NCI-H524 treated with DMSO at 0.1 percent for 48 hours (cell line): ENCODE measurements at places on chromosomes 2 and 18.

GRCh38 chr2:73295751-73296400, 2.5 kb upstream of the EGR4 start:
- no peak for DNase-seq

- DNase-seq: no peak
Observed at GRCh38 chr18:54240629-54241107, 16.2 kb upstream of the MBD2 start.

DNA sequence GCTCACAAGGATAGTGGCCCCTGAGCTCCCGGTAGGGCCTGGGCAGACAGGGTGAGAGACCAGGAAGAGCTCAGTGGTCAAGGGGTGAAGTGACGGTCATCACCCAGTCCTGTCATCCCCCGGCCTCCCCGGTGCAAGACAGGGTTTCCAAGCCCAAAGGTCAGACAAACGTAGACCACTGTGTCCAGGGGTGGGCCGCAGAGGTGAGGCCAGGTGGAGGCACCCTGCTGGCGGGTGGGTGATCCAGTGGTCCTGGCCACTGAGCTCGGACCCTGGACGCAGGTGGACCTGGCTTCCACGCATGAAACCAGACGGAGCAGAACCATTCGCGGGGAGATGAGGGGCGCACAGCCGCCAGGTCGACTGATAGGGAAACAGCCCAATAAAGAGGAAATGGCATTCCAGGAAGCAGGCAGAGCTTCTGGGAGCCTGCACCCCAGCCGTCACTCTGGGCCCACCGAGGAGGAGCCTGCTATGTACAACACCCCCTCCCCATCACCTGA, 14.4 kb upstream of the SNED1 start:
- DNase-seq: no peak

GRCh38 chr2:31558401-31559295, 22.1 kb downstream of the SRD5A2 start:
- no peak for DNase-seq

GRCh38 chr2:57760381-57760801, 286.2 kb upstream of the VRK2 start:
- peak; percentile 4 for DNase-seq

GRCh38 chr18:59517446-59518165, 158.5 kb upstream of the LMAN1 start:
- DNase-seq: no peak

- no peak for DNase-seq
Observed at GRCh38 chr2:45207101-45207500, 197.8 kb upstream of the SIX2 start.

GRCh38 chr2:88248280-88248828, 78.2 kb downstream of the THNSL2 start:
- no peak for DNase-seq

GRCh38 chr2:145597006-145597405, 1077.1 kb upstream of the ZEB2 start:
- DNase-seq: no peak

DNA sequence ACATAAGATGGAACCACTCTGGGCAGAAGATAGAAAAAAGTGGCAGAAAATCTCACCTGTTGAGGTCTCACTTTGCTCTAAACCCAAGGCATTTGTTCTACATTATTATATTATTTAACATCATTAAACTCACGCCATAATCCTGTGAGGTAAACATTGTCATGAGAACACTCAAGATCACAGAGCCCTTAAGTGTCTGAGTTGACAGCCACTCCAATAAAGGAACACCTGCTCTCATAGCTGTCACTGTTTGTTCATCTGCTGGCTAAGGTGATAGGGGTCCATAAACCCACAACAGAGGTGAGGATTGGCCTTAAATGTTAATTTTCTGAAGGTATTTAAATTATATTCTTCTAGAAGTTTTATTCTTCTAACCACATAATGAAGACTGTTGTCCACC, 439.7 kb downstream of the RIT2 start:
- DNase-seq: peak; percentile 70

DNA sequence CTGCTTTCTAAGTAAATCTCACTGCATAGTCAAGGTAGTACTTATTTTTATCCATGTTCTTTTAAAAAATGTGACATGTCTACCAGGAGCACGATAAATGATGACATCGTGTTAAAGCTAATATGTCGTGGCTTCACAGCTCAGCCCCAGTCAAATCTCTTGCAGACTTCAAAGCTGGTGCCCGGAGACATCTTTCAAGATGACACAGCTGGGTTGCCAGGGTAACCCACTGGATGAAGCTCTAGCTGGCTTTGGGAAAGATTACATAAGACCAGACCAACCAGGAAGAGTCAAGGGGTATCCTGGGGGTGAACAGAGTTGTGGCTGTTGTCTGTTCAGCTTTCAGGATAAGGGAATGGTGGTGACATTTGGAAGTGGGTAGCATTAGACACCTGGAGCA, 67.8 kb downstream of the VSNL1 start:
- no peak for DNase-seq

DNA sequence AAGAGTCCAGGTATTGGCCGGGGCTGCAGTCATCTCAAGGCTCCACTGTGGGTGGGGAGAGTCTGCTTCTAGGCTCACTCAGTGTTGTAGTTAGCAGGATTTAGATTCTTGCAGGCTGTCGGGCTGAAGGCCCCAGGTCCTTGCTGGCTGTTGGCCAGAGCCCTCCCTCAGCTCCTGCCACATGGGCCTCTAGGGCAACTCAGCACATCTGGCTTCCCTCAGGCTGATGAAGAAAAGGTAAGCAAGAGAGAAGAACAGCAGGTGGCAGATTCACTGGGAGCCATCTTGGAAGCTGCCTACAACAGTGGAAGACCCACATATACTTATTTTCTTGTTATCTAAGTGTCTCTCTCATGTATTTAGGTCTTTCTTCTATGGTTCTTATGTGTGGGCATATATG, 4.3 kb downstream of the MRPS9 start:
- peak; percentile 62 for DNase-seq

- no peak for DNase-seq
Observed at GRCh38 chr2:112482309-112483041, 519 bp downstream of the TTL start.

DNA sequence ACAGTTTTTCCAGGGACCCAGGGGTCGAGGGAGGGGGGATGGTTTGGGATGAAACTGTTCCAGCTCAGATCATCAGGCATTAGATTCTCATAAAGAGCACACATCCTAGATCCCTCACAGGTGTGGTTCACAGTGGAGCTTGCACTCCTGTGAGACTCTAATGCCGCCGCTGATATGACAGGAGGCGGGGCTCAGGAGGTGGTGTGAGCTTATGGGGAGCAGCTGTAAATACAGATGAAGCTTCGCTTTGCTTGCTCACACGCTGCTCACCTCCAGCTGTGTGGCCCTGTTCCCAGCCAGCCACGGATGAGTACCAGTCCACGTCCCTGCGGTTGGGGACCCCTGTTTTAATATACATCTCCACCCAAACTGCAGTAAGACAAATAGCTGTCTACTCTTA, 204.2 kb downstream of the AGAP1 start:
- DNase-seq: no peak

GRCh38 chr2:60504049-60504448, 49.4 kb downstream of the BCL11A start:
- DNase-seq: no peak

DNA sequence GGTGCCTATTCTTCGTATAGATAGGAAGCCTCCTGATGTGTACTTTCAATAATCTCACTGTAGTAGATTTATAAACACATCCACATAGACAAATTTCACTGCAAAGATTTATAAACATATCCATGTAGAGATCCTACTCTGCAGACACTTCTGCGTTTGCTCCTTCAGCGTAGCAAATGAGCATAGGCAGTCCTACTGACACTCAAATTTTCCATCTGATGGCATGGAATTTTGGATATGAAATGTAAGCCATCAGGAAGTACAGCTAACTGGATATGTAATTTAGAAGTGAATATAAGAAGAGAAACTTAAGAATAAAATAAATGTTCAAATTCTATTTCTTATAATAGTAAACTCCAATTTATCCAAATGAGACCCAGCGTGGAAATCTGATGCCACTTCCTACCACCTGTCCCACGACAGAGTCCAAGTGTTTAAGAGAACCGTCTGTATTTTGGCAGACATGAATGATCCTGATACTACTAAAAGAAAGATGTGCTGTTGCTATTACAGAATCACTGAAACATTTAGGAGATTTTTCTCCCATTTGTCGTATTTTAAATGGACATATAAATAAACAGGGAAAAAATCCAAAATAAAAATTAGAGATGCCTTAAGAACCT, 86.0 kb downstream of the DTNA start:
- DNase-seq: no peak

DNA sequence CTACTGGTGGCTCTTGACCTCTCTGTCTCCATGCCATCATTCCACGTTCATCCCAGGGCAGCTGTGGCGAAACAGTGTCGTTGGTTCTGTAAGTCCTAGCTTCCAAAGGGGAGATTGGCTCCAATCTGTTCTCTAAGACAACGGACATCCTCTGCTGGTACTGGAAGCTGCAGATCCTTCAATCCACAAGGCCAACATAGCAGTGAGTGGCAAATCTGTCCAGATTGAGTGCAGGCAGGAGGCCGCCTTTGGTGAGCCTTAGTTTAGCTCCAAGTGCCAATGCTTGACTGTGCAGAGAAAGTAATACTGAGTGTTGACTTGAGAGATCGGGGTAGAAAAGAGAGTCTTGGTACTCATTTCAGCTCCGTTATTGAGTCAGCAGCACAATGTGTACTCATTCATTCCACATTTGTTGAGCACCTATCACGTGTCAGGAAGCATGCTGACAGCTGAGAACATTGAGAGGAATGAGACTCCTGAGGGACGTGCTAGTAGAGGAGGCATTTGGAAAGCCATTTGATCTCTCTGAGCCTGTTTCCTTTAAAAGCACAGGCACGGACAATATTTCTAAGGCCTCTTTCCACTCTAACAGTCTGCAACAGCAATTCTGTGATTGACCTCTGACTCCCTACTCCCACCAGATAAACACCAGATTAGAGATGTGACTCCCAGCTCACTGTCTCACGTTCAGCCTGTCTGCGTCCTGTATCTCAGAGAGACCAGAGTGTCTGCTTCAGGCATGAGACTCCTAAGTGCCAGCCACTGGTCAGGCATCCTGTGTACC, 306.0 kb downstream of the CLIP4 start:
- no peak for DNase-seq

GRCh38 chr2:217870528-217871011, 132.2 kb downstream of the TNS1 start:
- no peak for DNase-seq

GRCh38 chr2:38448692-38449410, 71.8 kb upstream of the ATL2 start:
- DNase-seq: no peak

DNA sequence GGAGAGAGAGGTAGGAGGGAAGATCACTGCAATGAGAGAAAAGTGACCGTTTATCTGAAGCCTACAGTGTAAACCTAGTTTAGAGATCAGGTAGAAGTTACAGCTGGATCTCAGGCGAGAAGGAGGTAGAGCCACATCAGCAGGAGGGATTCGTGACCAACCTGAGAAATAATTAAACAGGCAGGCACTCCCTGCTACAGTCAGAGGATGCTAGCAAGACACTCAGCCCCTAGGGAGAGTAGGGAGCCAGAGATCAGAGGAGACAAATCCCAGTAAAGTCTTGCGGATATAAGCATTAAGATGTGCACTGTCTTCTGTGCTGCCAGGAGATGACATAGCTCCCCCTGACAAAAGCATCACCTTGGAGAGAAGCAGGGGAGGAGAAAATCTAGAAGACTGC, 629.1 kb upstream of the SLC39A10 start:
- no peak for DNase-seq

DNA sequence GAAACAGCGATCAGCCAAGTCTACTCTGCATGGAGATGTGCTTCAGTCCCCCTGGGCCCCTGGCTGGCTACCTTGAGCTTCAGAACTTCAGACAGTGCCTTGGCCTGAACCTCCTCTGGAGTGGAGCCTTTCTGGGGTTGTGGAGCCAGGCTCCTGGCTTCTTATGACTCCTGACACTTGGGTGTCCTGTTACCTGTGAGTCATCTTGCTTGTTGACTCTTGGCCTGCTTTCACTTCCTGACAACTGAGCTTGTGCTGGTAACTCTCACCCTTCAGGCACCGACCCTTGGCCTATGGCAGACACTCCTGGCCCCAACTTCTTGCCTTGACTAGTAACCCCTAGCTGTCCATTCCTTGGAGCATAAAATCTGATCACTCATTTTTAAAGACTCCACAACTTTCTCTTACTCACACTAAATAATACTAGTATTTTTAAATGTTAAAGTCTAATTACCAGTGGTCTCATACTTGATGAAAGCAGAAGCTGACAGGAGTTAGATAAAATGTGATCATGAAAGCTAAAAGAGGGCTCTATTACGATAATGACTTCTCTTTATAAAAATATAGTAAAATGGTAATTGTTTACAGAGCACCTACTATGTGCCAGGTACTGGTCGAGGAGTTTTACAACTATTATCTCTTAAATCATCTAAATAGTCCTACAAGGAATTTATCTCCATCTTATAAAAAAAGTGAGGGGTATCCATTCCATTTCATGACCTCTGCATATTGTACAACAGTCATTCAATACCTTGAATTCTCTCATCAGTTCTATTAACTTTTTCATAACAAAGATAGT, 46.3 kb upstream of the VIT start:
- DNase-seq: no peak

GRCh38 chr2:189020179-189020578, 46.0 kb downstream of the COL3A1 start:
- DNase-seq: no peak

GRCh38 chr2:102119255-102119654, 23.3 kb upstream of the IL1R1 start:
- DNase-seq: no peak

- no peak for DNase-seq
Observed at GRCh38 chr2:66582104-66582986, 147.4 kb downstream of the MEIS1 start.

DNA sequence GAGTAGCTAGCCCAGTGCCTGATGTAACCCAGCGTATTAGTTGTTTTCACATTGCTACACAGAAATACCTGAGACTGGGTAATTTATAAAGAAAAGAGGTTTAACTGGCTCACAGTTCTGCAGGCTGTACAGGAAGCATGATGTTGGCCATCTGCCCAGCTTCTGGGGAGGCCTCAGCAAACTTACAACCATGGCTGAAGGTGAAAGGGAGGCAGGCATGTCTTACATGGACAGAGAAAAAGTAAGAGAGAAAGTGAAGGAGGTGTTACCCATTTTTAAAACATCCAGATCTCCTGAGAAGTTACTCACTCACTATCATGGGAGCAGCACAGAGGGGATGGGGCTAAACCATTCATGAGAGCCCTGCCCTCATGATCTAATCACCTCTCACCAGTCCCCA, 6.1 kb upstream of the CYRIA start:
- no peak for DNase-seq

DNA sequence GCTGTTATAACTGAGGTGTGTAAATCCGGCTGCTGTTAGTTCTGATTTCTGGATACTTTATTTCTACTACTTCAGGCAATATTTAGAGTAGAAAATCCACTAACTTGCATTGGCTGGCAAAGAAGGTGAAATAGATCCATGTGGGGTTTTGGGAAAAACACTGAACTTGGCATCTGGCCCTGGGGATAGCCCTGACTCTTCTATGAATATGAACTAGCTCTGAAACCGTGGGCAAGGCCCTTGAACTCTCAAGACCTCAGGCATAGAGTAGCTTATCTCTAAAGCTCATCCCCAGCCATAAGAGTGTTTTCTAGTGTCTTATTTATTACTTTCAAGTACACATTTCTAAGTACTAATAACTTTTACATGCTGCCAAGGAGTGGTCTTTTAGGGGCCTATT, 25.8 kb downstream of the PARD3B start:
- no peak for DNase-seq
